ENCODE measurements at places on chromosomes 1 and 21.

- no peak for DNase-seq
These were observed 1797.7 kb downstream of the MRPL39 start for GRCh38 chr21:23809573-23809972.

- DNase-seq, result no peak
These were observed 254.8 kb upstream of the VAMP3 start for GRCh38 chr1:7516341-7516740.

DNA sequence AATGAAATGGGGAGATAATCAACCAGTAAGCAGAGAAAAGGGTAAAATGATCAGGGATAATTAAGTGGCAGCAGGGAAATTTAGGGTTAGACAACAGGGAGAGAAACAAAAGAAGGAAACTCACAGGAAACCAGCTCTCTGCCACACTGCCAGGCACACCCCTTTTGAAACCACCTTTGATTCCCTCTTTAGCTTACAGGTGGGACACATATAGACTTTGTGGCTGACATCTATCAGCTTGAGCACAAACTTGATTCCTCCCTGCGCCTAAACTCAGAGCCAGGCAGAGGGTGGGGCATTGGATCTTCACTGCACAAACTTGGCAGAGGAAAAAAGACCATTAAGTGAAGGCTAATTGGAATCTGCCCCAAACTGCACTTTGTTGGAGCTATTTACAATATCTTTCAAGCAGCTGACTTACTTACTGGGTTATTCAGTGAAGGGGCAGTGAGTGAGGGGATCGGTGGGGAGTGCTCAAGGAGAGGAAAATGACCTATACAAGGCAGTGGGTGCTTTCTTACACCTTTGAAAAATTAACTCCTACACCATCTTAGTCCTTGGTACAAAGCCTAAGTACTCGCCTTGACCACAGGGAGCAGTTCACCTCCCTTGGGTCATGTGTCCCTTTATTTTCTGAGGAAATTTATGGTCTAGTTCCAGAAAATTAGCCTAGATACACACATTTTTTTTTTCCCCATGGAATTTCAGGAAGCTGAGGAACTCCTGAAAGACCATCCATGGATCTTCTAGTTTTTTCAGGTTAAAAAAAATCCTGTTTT is 60.2 kb downstream of the PBX1 start:
- no peak for DNase-seq

DNA sequence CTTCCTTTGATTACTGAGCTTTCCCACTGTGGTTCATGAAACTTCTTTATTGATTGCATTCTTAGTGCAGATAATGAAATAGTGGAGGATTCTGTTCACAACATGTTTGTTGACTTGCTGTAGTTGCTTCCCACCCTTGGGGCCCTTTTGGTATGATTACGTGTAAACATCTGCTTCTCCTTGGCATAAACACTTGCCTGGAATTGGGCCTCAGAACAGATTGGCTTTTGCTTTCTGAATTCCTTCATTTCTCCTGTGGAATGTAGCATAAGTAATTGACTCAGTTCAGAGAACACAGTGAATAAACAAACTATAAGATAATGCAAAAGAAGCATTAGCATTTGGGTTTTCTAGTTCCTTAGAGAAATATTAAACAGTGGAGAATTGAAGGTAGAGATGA is 59.5 kb upstream of the LAMC2 start:
- DNase-seq, result no peak

DNA sequence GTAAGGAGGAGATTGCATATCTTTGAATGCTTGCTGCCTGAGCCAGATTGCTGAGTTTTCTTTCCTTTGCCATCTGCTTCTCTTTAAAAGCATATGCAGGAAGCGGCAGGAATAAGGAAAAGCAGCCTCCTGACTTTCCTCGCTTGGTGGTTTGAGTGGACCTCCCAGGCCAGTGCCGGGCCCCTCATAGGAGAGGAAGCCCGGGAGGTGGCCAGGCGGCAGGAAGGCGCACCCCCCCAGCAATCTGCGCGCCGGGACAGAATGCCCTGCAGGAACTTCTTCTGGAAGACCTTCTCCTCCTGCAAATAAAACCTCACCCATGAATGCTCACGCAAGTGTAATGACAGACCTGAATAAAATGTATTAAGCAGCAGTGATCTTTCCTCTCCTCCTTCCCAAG is 1.5 kb downstream of the CORT start:
- no peak for DNase-seq
